ENCODE measurements at places on chromosomes 3 and 15.

DNA sequence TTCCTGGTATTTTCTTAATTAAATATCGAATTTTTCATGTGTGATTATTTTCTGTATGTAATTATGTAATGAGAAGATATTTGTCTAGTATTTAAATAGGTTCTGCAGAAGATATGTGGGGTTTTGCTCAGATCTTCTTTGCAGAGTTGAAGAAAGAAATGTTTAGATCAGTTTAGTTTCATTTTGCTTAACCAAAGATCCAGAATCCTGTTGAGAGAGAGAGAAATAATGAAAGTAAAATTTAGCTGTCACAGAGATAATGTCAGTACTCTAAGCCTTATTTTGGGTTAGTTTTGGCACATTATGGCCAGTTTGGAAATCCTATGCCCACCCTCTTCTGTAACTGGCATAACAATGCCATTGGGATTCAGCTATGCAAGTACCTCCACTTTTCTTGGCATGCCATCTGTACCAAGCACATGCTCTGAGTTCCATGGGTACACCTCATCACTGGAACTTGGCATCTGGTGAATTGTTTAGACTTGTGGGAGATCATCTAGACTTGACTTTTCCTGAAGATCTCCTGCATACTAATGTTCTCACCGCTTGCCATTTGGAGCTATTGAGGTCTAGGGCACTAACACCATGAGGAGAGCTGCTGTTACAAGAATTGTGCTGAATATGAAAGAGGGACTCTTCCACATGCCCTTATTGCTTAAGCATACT lies 30.9 kb downstream of the PLSCR1 start:
- DNase-seq: no peak

DNA sequence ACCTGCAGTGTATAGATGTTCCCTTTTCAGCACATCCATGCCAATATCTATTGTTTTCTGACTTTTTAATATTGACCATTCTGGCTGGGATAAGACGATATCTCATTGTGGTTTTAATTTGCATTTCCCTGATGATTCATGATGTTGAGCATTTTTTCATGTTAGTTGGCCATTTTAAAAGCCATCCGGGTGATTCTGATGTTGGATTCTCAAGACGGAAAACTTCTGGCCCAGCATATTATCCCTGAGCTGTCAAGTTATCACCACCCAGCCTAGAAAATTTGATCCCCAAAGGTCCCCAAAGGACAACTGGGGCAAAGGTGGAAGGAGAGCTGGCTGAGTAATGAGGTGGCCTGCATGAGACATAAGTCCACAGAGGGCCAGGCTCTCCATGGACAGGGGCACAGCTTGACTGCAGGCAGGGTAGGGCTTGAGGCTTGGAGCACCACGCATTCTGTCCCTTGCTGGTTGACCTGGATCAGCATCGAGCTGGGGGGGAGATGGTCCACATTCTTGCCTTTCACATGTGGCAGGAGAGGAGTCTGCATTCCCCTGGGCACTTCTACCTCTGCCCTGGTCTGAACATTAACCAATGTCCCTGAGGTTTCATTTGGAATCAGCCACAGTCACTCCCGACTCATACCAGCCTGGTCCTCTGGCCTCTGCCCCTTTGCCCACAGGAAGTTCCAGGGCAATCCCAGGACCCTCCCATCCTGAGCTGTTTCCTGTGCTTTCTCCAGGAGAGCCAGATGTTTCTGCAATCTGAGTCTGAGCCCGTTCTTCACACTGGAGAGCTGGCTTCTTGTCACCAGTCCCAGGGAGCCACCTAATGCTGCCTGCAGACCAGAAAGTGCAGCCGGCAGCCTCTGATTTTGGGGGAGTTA lies 69.2 kb downstream of the ISG20 start:
- DNase-seq: no peak

- DNase-seq: no peak
Observed at GRCh38 chr3:50484722-50485121, 18.7 kb downstream of the CACNA2D2 start.

- no peak for DNase-seq
Observed at GRCh38 chr15:59376733-59377132, 4.1 kb upstream of the MYO1E start.

GRCh38 chr3:85481411-85482212 lies 522.8 kb downstream of the CADM2 start:
- DNase-seq: no peak

DNA sequence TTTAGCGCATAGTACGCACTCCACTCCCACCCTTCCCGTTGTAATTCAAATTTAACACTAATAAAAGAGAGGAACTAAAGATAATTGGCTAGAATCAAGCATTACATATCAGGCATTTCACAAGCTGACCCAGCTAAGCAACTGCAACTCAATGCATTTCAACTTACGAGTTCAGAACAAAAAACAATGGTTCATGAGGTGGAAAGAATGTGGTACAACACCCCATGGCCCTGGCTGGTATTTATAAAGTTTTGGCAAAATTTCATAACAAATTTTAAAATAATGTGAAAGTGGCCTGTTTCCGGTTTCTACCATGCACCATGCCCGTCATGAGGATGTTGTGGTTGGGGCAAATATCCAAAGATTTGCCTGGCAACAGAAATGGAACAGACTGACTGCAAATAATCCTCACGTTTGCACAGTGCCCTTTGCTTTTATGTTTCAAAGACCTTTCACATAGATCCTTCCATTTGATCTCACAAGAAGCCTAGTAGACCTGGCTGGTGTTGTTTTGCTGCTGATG lies 455.3 kb upstream of the NR2F2 start:
- DNase-seq: no peak

DNA sequence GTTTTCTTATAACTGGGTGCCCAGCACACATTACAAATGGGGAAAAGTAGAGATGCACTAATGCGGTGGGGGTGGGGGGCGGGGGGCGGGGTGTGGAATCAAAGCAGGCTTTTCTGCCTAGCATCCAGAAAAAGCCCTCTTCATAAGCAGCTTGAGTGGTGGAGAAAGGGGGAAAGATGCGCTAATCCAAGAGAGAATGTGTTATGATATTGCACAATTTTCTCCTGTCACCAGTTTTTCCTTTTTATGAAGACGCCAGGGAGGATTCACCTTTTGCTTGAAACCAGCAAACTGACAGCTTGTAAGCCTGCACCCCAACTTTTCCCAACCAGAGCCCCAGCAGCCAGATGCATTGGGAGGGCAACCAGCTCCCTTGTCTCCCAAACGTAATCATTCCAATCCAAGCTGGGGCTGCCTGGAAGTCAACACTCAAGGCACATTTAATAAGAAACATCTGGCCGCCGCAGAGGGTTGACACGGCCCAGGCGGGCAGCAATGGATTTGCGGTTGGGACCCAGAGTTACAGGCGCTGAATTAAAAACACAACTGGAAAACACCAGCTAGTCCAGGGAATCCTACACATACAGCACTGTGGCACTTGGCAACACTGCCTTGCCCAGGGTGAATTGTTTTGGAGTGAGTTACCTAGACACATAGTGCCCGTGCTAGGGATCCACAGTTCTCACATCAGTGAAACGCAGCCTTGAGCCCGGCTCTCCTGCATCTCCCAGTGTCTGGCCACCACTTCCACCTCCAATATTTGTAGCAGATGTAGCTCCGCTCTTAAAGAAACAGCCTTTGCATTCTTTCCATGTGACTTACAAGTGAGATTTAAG lies 218.5 kb upstream of the PRICKLE2 start:
- DNase-seq: no peak

- DNase-seq: no peak
Observed at GRCh38 chr3:129624347-129625071, 18.0 kb upstream of the PLXND1 start.

DNA sequence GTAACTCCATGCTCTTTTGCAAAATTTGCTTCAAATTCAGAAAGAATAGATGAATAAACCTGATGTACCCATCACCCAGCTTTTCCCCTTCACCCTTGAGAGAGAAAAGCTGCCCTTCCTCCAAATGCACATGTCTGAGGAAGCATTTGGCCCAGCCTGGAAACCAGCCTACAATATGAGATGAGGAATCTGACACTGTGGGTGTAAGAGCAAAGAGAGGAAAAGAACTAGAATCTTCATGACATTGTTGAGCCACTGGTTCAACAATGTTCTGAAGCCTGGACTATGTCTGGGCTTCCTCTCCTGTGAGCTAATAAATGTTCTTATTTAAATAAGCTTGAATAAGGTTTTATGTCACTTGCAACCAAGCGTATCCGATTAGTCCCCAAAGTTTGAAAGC lies 18.7 kb upstream of the DCBLD2 start:
- no peak for DNase-seq

- DNase-seq: no peak
Observed at GRCh38 chr3:102511639-102512038, 76.8 kb downstream of the ZPLD1 start.

DNA sequence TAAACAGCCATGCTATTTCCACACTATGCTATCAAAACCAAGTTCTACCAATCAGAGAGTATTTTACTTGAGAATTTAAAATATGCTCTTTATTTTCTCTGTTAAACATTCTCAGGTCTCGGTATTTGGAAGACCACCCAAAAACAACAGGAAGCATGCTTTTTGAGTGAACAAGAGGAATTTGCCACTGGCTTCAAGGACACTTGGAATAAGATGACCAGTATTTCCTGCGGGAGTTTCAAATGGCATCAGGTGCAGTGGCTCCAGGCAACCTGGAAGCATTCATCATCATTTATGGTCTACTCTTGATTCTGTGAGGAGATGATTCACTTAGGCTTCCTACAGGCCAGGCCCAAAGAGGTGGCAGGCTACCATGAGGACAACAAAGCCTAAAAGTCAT lies 305.7 kb upstream of the ATP11B start:
- no peak for DNase-seq

GRCh38 chr3:9732080-9732739 lies 675 bp downstream of the BRPF1 start:
- DNase-seq: peak; percentile 20

DNA sequence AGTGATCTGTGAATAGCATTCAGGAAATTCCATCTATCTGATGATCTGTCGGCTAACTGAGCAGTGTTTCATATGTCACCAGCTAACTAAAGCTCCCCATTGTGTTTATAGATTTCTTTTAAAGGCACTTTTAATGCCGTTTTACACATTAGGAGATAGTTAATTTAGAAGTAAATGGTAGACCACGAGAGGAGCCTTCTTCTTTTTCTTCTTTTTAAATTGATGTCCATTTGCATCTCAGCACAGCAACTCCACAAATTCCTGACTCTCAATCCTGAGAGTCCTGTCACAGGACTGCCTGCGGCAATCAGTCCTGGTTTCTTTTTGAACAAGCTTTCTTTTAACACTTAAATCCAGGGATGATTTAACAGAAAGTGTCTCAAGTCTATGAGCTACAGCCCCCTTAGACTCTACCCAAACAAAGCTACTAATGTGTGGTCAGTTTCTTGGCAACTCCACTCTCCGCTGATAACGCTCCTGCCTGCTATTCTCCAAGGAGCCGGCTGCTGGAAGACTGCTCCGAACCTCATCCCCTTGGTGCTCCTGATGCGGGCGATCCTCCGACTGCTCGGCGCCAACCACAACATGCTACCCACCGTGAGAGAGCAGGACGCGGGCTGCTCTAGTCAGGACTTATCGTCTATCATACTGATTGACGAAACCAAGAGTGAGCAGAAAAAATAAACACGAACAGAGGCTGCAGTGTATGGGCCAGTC lies 421.4 kb downstream of the MECOM start:
- DNase-seq: no peak

GRCh38 chr15:52180851-52181450 lies 10.2 kb downstream of the GNB5 start:
- no peak for DNase-seq

DNA sequence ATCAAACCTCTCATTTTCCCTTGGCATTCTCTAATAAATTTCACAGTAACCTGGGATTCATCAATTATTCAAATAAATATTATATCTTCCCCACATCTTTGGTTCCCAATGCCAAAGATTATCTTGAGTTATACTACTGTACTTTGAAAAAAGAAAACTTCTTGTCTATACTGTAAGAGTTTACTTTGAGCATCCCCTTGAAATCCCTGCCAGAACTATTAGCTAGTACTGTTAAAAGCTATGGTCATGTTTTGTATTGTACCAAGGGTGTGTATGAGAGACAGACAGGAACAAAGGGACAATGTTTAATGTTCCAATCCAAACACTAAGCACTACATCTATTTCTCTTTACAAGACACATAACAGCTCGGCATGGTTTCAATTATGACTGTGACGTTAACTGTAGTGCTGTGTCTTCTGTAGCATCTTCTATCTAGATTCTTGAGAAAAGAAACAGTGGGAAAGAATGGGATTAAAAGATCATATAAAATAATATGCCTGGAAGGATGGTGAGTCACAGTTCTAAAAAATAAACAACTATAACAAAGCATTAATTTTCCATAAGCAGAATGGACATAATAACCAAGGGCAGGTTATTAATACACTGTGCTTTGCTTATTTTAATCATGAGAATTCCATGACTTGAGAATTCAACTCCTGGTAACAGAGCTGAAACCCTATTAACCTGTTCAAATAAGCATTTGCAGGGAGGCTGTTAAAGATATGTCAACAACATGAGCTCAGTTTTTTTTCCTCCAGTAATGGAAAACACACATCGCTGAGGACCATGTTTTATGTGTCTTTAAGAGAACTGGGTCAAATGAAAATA lies 71.1 kb downstream of the ALDH1A2 start:
- no peak for DNase-seq

- no peak for DNase-seq
Observed at GRCh38 chr15:55990998-55991397, 2.4 kb downstream of the NEDD4 start.

- DNase-seq: no peak
Observed at GRCh38 chr3:113496924-113497323, 18.0 kb downstream of the SPICE1 start.

- no peak for DNase-seq
Observed at GRCh38 chr15:89818287-89818686, 3.6 kb upstream of the ANPEP start.

- no peak for DNase-seq
Observed at GRCh38 chr3:184610245-184610871, 48.8 kb downstream of the EPHB3 start.

DNA sequence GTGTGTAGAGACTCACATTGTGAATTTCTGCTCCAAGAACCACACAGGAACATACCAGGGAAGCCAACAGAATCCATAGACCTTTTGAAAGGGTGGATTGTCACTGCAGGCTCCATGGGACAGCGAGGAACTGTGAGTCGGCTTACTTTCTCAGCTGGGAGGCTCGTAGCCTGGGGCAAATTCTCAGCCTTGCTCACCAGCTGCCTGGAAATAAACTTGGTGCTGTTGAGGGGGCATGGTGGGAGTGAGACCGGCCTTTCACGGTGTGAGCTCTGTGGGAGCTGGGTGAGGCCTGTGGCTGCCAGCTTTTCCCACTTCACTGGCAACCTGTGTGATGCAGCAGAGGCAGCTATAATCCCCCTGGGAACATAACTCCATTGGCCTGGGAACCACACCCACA lies 146.6 kb upstream of the P2RY1 start:
- no peak for DNase-seq

DNA sequence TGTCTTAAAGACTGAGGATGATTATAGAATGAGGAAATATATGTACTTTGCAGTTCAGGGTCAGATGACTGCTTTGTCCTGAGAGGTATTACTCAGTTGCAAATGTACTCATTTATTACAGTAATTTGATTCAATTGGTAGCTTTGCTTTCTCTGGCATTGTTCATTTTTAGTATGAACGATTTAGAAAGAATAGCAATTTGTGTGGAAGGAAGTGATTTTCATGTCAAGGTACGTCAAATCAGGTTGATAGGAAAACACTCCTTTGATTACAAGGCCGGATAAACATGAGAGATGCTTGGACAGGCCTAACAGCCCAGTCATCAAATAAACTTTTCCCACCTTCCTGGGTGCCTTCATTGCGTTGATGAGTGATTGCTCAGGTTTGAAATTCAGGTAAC lies 53.8 kb downstream of the UNC13C start:
- DNase-seq: no peak

All from stimulated activated CD4-positive, alpha-beta T cell treated with anti-CD3 and anti-CD28 coated beads, Interleukin-12 subunit alpha, Interleukin-12 subunit beta, amount 100 ng/mL, for 4 hours (primary cell).